ENCODE measurements at places on chromosomes 3 and 15.

DNA sequence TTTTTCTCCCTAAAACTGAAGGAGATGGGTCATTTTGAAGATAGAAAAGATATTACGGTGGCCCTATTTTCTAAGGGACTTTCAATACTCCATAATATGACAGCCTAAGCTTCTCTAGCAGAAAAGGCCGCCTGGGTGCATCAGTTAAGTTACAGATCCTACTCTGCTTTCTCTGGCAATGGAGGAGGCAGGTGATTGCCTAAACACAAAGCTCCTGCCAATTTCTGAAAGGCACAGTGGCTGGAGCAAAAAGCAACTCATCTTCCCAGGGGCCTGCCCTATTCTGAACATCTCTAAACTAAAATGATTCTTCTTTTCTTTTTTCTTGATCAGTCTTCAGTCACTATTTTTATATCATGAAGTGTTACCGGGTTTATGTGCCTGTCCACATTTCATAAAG lies 276.7 kb downstream of the CNTN4 start:
- DNase-seq: no peak

DNA sequence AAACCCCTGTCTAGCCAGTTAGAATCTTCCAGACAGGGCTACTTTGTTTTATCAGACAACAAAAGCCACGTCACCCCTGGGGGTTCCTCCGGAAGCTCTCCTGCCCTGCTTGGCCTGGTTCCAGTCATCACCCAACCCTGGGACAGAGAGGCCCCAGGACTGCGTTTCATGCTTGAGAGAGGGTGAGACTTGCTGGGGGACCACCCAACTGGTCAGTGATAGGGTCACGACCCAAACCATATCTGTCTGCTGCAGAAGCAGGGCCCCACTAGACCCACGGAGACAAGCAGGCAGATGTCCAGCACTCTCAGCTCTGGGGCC lies 1.2 kb downstream of the NT5DC2 start:
- no peak for DNase-seq

GRCh38 chr3:146503461-146504202 lies 34.3 kb upstream of the PLSCR2 start:
- no peak for DNase-seq

DNA sequence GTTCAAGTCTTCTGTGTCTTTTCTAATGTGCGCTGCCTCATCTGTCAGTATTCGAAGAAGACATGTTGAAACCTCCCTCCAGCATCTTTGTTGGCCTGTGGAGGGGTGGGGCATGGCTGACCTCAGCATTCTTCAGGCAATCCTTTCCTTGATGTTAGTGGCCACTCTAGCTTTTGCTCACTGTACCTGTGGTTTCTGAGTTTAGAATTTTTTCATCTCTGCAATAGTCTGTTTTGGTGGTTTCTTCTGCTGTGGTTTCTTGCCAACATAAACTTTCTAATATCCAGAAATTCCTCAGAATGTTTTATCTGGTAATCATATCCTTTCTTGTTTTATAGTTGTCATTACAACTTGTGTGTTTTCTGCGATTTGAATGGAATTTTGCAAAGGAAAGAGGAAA lies 251.3 kb upstream of the NR2E3 start:
- DNase-seq: no peak

DNA sequence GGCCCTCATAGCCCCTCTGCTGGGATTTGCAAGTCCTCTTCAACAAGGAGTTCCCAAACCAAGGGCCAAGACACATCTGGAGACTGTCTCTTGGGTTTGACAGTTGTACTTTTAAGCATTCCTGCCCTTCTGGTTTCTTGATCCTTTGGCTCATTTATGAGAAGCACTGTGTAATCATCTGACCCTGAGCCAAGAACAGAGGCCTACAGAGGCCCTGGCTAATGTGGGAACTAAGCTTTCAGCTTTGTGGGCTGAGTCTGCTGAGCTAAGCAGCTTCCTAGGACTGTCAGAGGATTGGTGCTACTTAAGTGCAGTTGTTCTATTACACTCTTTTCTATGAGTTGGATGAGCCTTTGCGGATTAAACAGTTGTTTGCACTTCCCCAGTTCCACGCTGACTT lies 178.3 kb downstream of the KBTBD8 start:
- no peak for DNase-seq

GRCh38 chr15:73560501-73561117 lies 72.6 kb downstream of the NPTN start:
- peak; percentile 12 for DNase-seq

DNA sequence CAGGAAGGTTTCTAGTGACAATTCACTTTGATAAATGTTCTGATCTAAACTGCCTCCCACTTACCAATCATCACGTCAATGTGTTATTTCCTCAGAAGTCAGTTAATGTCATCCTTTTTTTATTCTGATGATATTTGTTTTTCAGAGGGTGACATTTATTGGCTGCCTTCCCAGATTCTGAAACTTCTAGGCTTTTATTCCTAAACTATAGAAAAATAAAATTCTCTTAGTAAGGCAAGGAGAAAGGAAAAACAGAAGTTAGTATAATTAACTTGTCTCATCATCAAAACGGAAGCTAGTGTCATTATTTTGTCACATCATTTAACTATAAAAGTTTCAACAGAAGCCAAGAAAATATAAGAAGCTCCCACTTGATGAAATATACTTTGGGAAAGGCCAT lies 100.0 kb upstream of the C3orf80 start:
- DNase-seq: no peak

DNA sequence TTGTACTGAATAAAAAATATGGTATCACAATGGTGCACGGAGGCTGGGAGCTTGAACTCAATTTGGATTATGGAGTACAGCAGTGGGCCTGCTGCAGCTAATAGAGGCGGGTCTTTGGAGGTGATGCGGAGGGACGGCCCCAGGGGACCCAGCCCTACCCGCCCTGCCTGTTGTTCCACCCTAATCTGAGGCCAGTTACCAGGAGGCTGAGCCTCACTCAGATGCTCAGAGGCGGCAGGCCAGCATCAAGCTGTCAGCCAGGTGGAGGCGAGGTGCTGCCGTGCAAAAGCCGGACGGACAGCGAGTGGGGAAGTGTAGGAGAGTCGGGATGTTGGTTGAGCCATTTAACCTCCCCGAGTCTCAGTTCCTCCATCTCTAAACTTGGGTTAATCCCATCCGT lies 218.5 kb upstream of the RGMA start:
- DNase-seq: no peak

GRCh38 chr15:100186366-100186765 lies 155.4 kb downstream of the ADAMTS17 start:
- DNase-seq: no peak

- DNase-seq: peak; percentile 90
Observed at GRCh38 chr3:129535075-129535474, 6.6 kb downstream of the RHO start.

DNA sequence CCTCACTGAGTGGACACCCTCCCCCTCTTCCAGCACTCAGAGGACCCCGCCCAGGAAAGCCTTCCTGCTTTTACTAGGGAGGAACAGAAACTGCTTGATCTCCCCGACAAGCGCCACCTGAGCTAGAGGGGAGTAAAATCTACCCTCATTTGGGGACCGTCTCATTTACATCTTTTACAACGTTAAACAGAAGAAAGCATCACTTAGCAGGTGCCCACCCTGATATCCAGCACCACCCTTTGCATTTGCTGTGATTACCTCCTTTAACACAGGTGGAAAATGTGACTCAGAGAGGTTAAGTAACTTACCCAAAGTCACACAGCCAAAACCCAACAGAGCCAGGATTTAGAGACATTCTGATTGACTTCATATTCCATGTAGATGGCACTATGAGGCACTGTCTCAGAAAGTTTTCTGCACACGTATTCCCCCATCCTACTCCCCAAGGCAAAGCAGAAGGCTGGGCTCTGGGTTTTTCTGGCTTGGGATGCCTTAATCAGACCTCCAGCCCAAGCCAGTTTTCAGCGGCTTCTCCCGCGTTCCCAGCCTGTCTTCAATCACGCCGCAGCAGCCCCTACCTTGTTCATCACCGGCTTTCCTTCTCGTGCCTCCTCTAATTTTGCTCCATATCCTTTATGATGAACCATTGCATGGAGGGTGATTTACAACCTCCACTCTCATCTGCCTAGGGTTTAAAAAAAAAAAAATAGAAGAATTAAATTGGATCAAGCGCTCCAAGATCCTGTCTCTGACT lies 314.6 kb upstream of the PROK2 start:
- no peak for DNase-seq

GRCh38 chr15:77475898-77476297 lies 55.2 kb downstream of the HMG20A start:
- no peak for DNase-seq

DNA sequence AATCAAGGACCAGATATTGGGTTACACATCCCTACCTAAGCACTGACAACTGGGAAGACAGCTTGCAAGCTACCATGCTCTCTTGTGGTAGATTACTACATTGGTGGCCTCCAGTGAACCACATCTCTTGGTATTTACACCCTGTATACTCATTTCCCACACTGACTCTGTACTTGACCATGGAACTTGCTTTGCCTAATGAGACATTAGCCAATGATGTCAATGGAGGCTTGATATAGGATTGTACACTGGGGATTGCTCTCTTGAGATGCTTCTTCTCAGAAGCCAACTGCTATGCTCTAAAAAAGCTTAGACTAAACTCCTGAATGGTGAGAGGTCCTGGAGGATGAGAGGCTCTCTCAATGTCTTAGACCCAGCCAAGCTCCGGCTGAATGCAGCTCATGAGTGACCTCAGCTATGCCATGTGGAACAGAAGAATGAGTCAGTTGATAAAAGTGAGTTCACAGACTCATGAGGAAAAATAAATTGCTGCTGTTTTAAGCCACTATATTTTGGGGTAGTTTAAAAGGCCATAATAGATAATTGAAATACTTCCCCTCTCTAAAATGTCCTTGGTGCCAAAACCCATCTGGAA lies 61.5 kb upstream of the GALNT15 start:
- no peak for DNase-seq

DNA sequence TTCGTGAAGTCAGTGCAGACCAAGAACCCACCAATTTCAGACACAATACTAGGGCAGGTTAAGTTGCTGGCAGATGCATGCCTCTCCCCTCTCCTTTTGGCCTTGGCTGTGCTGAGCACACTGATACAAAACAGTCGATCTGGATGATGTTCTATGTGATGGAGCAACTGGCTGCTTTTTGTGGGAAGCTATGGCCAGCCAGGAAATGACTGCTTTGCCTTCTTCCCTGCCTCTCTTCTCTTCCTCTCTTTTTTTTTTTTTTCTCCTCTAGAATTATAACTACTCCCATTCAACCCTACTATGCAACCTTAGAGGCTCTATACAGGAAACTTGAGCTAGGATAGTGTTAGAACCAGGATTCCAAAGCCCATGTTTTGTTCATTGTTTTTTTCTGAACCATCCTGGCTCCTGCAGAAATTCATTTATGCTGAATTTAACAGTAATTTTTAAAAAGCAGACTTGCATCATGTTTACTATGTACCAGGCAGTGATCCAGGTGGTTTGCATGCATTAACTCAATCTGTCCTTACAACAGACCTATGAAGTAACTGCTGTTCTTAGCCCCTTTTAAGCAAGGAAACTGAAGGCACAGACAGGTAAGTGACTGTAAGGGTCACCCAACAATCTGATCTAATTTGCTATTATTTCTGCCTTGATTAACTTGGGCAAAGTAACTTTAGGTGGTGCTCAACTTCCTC lies 62.9 kb downstream of the PLD1 start:
- no peak for DNase-seq

DNA sequence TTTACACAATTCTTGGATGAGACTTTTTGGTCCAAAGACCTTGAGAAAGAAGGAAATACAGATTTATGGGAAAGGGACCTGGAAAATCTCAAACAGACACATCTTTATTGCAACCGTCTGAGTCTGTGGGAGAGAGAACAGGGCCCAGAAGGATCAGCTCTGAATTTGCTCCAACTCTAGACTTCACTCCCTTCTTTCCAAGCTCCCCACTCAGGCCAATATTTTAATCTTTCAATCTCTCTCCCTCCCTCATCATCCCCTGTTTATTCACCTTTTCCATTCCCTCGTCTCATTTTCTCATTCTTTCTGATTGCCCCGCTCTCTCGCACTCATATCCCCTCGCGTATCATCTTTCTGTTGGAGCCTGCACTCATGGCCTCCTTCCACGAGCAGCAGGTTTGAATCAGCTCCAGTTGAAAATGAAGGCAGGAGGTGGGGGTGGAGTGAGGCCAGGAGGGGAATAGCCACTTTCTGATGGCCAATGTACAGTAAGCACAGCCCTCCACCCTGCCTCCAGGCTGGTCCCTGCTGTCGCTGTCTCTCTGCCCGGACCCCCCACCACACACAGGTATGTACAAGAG lies 63.6 kb upstream of the BOC start:
- no peak for DNase-seq

DNA sequence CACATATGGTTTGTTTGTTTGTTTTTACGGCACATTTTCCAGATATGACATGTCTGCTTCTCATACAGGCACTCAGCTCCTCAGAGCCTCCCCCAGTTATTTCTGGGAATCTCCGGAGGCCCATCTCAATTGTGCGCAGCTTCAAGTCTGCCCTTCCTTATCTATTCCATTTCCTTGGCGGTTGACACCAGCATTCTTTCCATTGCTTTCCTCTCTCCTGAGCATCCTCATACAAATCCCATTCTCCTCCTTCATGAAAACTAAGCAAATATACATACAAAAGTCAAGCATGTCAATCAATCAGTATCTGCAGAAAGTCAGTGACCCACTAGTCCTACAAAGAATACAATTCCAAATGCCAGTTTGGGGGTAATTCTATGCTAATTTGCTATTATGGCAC lies 166.7 kb downstream of the SQOR start:
- no peak for DNase-seq

GRCh38 chr3:131001071-131001470 lies 25.6 kb downstream of the ASTE1 start:
- no peak for DNase-seq

DNA sequence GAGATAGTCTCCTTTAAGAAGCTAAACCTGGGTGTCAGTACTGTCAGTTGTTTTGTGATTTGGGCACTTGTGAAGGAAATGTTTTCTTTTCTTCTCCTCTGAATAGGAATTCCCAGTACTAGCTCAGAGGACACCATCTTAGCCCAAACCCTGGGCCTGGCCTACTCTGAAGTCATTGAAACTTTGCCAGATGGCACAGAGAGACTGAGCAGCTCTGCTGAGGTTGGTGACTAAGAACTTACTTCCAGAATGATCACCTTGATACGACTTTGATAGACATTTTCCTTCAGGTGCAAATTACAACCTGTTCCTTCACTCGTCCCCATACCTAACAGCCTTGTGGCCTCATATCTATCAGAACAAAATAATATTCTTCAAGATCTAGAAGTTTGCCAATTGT lies 100.2 kb downstream of the LARS2 start:
- DNase-seq: no peak

DNA sequence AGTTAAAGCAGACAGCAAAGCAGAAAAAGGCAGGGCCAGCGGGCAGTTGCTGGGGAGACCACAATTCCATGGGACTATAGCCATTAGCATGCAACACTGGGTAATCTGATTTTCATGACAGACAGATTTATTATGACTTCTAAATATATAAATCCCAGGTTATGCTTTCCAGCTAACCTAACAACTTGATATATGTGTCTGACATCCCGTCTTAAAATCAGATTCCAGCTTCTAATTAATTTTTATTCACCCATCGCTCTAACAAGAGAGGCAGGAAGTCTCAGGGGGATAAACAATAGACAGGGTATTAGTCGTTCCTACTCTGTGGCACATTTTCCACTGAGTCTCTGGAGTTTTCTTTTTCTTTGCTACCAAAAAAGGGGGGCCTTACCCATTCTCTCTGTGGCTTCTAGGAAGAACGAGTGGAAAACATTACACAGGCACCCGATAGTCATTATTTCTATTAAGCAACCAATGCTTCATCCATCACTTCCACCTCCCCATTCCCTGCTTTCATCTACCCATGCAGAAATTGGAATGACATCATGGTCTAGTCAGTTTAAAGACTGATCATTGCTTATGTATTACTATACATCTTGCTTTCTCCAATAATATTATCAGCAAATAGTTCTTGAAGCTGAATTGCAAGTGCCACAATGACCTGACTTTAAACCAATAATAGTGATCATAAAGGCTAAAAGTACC lies 173.1 kb downstream of the FHIT start:
- DNase-seq: no peak

Data from HuH-7 (cell line).